ENCODE measurements at places on chromosomes 3 and 15. TPM values are rescaled to one million over a fixed set of nuclear protein-coding genes. Genes with fewer than 3 reads are reported as not detected.

GRCh38 chr15:27124287-27124871 lies 153.4 kb downstream of the GABRG3 start:
- H3K4me3 ChIP-seq: no peak overlapping the region
- DNase-seq: no peak
- H3K4me1 ChIP-seq: no peaks in the 10 kb centered on the region
- H3K27me3 ChIP-seq: no peaks in the 10 kb centered on the region
- H3K27ac ChIP-seq: no peak overlapping the region

DNA sequence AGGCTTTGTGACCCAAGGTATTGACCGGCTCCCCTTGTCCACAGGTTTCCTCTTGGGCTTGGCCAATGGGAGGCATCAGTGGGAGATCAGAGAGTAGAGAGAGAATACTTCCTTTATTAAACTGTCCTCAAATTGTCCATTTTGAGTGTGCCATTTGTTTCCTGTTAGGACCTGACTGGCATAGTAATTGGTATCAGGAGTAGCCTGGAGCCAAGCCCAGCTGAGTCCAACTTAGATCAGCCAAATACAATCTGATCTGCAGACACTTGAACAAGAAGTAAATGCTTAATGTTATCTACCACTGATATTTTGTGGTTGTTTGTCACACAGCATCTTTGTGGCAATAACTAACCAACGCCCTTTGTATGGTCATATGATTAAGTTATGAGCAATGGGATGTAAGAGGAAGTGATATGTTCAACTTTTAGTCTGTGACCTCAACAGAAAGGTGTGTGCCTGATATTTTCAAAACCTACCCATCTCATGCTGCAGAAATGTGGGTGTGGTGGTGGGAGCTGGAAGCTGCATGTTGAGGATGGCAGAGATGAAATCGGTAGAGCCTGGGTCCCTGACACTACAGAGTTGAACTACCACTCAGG lies 13.3 kb downstream of the MYD88 start:
- no peak overlapping the region for H3K27ac ChIP-seq
- no peaks in the 10 kb centered on the region for H3K4me1 ChIP-seq
- H3K4me3 ChIP-seq: no peak overlapping the region
- no peak for DNase-seq
- H3K27me3 ChIP-seq: no peaks in the 10 kb centered on the region
- no peaks in the 10 kb centered on the region for H3K36me3 ChIP-seq

DNA sequence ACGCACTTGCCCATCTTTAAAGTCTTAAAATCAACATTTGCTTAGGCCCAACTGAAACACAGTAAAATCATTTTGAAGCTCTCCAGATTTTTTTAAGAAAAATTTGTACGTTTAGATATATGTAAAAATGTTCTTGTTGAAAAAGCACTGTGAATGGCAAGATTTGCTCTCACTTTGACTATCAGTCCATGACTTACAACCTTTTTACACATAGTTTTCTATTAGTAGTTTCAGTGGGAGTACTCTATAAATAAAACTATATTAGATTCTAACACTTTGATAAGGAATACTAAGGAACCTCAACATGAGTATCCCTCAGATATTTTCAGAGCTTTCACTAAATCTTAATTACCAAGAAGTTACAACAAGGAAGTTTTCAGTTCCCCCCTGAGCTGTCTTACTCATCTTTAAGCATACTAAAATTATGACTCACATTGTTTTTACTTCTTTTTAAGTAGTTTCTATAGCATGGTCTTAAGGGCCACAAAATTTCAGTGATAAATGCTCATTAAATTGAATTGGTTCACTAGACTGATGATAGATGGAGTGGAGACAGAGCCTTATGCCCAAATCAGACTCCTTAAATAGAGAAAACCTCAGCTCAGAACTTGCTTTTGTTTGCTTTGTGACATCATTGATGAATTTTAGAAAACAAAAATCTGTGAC lies 31.6 kb upstream of the RAP2B start:
- DNase-seq: no peak
- H3K27ac ChIP-seq: no peak overlapping the region
- H3K4me1 ChIP-seq: no peaks in the 10 kb centered on the region
- no peak overlapping the region for H3K4me3 ChIP-seq

DNA sequence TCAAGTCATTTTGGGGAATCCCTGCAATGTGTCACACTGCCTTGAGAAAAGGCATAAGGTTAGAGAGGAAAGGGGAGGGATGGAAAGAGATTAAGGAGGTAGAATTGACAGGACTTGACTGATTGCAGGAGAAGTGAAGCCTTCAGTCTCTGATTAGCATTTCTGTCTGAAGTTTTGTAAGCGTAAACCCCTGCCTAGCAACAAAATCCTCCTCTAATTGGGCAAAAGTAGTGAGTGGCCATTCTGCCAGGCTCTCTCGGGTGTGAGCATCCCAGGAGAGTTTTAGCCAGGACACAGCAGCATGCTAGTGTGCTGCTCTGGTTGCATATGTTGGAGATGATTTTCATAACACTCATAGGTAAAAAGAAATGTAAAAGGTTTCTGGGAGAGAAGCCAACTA lies 117.0 kb upstream of the MRPL3 start:
- no peak for DNase-seq
- H3K4me1 ChIP-seq: no peaks in the 10 kb centered on the region
- no peak overlapping the region for H3K4me3 ChIP-seq
- no peak overlapping the region for H3K27ac ChIP-seq
- no peaks in the 10 kb centered on the region for H3K27me3 ChIP-seq

GRCh38 chr15:91422797-91423196 lies 322.7 kb downstream of the SV2B start:
- H3K4me1 ChIP-seq: no peaks in the 10 kb centered on the region
- no peaks in the 10 kb centered on the region for H3K27me3 ChIP-seq
- no peak overlapping the region for H3K27ac ChIP-seq
- H3K4me3 ChIP-seq: no peak overlapping the region
- DNase-seq: no peak

DNA sequence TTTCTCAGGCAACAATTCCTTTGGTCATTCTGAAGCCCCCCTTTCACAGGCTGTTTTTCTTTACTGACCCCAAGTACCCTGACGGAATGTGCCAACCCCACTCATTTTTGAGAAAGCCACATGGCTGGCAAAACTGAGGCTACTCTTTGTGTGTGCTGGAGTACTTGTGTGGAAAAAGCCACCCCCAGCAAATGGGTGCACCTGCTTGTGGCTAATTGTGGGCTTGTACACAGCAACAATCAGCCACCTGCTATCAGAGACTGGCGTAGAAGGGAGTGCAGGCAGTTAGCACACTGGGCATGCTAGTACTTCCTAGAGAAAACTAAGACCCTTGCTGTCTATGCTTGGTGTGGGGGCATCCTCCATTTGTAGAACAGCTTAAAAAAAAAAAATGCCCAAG lies 110.1 kb upstream of the LMOD3 start:
- H3K27me3 ChIP-seq: no peaks in the 10 kb centered on the region
- no peaks in the 10 kb centered on the region for H3K36me3 ChIP-seq
- no peak overlapping the region for H3K27ac ChIP-seq
- no peak overlapping the region for H3K4me3 ChIP-seq
- no peaks in the 10 kb centered on the region for H3K4me1 ChIP-seq
- no peak for DNase-seq

EEF1AKMT4 gene
- 15.0 TPM for total RNA-seq

NUSAP1 gene
- total RNA-seq: 20.2 TPM

GOLGA8J gene
- 5.1 TPM for total RNA-seq
